Cerebellar nuclear complex (tissue), 1 donor: ENCODE measurements at places on chromosomes 3 and 15.

DNA sequence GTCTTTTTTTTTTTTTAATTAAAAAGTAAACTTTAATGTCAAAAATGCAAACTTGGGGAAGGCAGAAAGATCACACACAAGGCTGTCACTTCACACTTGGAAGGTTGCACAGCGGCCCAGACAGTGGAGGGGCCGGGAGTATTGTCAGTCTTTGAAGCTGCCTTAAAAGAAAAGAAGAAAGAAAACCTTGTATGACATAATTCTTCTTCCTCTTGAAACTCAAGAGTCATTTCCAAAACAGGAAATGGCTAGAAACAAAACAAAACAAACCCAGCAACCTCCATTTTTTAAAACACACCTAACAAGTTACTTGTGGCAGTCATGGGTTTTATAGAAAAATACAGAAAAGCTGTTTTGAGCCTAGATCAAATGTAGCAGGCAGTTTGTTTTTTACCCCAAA lies 68.1 kb upstream of the MAGI1 start:
- no peak for DNase-seq

- DNase-seq = no peak
These were observed 19.4 kb upstream of the ACAP2 start for GRCh38 chr3:195462308-195462610.

- DNase-seq = no peak
These were observed 386.4 kb downstream of the ZBTB20 start for GRCh38 chr3:114760679-114761078.

- DNase-seq = no peak
These were observed 114.3 kb downstream of the LIPC start for GRCh38 chr15:58546066-58546591.

- no peak for DNase-seq
These were observed 535 bp downstream of the C2CD4B start for GRCh38 chr15:62164396-62165103.

GRCh38 chr3:58471025-58471887 lies 20.6 kb upstream of the KCTD6 start:
- DNase-seq = no peak

DNA sequence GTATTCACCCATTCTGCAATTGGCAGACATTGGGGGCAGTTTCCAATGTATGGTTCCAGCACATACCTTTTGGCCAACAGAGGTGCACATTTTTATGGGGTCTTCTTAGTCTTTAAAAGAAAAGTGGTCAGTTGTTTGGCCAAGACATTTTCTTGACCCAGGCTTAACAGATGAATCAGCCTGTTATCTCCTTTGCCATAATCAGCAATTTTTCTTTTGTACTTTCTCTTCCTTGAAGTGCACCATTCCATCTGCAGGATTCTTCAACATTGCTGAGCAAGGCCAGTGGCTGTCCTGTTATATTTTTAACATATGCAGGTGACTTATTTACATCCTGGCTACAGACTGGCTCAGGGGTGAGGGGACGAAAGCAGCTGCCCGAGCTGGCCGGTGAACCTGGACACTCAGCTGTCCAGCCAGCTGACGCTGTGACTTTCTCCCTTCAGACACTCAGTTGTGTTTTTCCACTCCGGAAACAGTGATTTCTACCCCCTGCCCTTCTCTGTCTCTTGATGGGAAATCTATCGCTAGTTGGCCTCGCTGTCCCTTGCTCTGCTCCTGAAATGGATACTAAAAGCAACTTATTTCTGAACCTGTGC lies 96.5 kb upstream of the TNFAIP8L3 start:
- no peak for DNase-seq

- no peak for DNase-seq
These were observed 291.7 kb upstream of the CNTN3 start for GRCh38 chr3:74906181-74906580.

DNA sequence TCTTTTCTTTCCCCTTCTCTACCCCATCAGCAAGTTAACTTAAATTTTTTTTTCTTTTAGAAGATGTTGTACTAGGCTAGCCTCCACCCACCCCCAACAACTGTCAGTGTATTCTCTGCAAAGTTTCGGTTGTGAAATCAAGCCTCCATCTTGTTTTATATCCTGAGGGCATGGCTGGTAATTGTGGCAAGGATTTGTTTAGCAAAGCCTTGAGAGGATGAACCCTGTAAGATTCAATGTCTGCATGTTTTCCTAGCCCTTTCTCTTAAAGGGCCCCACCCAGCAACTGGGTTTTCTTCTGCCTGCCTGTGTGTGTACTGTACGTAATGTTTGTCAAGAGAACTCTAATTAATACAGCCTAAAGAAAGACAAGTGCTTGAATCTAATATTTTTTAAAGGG lies 475.3 kb downstream of the FHIT start:
- no peak for DNase-seq

- no peak for DNase-seq
These were observed 319.8 kb upstream of the TLE3 start for GRCh38 chr15:70417535-70417934.

- no peak for DNase-seq
These were observed 28.1 kb upstream of the CNBP start for GRCh38 chr3:129211772-129212171.

DNA sequence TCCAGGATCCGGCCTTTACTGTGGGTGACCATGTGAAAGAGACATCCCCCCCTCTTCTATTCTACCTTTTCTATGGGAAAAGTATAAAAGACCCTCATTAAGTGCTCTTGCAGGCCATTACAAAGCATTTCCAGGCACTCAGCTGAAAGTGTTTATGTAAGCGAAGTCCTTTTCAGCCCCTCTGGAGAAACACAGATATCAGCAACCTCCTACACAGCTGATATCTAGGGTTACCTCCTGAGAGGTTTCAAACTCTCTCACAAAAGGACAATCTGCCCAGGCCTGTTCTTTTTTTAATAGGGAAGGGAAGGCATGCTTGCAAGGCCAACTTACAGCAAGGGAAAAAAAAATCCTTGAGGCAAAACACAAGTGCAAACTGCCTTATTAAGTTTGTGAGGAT lies 12.6 kb downstream of the ETV5 start:
- no peak for DNase-seq

- DNase-seq = no peak
These were observed 520.1 kb downstream of the NTRK3 start for GRCh38 chr15:87736401-87736800.

GRCh38 chr3:98032265-98032664 lies 2.9 kb downstream of the GABRR3 start:
- DNase-seq = no peak

- no peak for DNase-seq
These were observed 20.2 kb upstream of the CXCR6 start for GRCh38 chr3:45922950-45923590.

DNA sequence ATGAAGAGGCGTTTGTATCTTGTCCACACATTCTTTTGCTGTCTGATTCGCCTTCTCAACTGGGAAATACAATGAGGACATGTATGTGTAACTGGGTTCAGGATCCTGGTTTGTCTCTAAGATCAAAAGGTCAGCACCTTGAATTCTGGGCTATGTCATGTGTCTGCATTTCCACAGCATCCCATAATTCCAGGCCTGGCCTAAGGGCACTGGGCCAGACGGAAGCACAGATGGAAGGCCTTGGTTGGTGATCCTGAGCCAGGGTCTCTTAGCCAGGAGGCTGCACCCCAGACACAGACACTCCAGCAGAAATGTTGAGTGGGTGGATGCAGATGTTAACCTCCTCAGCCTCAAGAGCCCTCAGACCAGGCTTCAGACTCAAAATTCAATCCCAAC lies 23.7 kb upstream of the HERC1 start:
- DNase-seq = no peak

- no peak for DNase-seq
These were observed 71.9 kb downstream of the NR2F2 start for GRCh38 chr15:96402403-96402802.

DNA sequence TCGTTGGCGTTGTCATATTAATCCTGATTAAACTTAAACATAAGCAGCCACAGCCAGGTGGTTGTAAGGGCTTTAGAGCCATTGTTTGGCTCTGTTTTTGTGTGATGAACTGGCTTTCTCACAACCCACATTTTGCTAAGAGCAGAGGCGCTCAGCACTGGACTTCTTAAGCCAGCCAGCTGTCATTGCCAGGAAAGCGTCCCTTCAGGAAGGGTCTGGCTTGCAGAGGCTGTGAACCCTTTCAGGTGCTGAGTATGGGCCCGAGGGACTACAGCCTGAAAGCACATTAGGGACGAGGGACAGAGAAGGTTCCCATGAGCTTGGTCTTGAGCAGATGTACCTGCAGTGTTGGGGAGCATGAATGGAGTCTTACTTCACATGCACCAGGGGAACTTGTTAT lies 112.3 kb downstream of the CHCHD6 start:
- DNase-seq = no peak

DNA sequence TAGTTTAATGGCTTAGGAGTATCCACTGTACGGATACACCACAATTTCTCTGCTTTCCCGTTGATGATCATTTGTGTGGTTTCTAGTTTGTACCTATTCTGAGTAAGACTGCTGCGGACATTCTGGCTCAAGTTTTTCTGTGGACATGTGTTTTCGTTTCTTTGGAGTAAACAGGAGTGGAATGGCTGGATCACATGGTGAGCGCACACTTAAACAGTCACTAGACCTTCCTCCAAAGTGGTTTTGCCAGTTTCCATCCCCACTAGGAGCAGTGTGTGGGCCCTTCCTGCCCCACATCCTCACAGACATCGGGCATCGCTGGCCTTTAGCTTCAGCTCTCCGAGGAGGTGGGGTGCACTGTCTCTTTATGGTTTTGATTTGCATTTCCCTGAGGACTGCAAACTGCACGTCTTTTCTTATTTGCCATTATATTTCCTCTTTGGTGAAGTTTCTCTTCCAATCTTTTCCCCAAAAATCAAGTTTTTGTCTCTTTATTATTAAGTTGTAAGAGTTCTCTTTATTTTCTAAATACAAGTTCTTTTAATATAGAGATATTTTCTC lies 94.1 kb downstream of the VGLL4 start:
- no peak for DNase-seq

DNA sequence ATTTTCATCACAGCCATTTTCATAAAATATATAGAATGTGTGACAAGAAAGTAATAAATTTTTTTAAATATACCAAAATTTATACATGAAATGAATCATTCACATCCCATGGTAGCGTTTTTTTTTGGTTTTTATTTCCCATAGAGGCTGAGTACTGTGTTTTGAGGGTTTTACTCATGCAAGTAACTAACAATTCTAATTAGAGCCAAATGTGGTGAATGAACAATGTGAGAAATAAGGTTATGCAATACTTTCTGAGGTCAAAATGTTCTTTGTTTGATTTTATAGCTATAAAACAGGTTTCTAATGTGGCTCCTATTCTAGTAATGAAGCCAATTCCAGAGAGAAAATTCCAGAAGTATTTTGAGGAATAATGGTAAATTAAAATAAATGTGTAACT lies 386.8 kb downstream of the TBC1D5 start:
- no peak for DNase-seq

- DNase-seq = no peak
These were observed 13.5 kb downstream of the EAF1 start for GRCh38 chr3:15440891-15441290.
